Upper lobe of left lung (tissue), 6 donors: ENCODE measurements at places on chromosomes 4 and X. TPM values are rescaled to one million over a fixed set of nuclear protein-coding genes. Genes with fewer than 3 reads are reported as not detected.

- DNase-seq = no peak
- H3K4me1 ChIP-seq = no peaks in the 10 kb centered on the region
- H3K27me3 ChIP-seq = no peaks in the 10 kb centered on the region
- H3K27ac ChIP-seq = no peak overlapping the region
- no peak overlapping the region for H3K4me3 ChIP-seq
- H3K36me3 ChIP-seq = no peaks in the 10 kb centered on the region
Measured at GRCh38 chrX:103640401-103641155, 11.8 kb downstream of the TCEAL1 start.

DNA sequence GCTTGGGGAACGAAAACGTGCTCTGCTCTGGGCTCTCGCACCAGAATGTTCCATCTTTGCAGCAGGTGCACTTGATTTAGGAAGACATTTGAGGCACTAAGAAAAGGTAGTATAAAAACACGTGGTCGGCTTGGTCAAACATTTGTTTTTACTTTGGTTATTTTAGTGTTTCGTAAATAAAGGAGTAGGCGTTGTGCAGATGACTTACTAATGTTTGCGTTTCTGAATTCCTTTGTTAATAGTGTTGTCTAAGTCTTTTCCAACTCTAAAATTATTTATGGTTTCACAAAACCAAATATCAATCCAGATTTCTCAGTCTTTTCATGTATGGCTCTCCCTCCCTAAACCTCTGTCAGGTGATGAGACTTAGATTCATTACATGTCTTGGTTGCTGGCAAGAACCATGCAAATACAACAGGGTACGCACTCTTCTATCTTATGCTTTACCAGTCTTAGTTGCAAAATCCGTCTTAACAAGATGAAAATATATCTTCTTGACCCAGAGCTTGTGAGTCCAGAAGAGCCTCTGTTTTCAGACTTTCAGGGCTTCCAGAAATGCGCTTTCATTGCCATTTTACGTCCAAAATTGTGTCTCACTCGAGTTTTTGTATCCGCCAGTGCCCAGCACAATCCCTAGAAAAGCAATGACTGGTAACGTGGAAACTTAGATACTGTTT is 686 bp downstream of the MTHFD2L start:
- DNase-seq = no peak
- H3K4me3 ChIP-seq = peak overlapping the region; percentile 69
- peaks cover 3% of the 10 kb centered on the region for H3K36me3 ChIP-seq
- H3K4me1 ChIP-seq = peaks cover 23% of the 10 kb centered on the region
- no peaks in the 10 kb centered on the region for H3K27me3 ChIP-seq

Gene PPP4R3C
- not detected for total RNA-seq

GRCh38 chrX:13774696-13775095 is 40.1 kb downstream of the OFD1 start:
- no peak for DNase-seq
- no peaks in the 10 kb centered on the region for H3K27me3 ChIP-seq
- no peak overlapping the region for H3K4me3 ChIP-seq
- peaks cover 2% of the 10 kb centered on the region for H3K36me3 ChIP-seq

DNA sequence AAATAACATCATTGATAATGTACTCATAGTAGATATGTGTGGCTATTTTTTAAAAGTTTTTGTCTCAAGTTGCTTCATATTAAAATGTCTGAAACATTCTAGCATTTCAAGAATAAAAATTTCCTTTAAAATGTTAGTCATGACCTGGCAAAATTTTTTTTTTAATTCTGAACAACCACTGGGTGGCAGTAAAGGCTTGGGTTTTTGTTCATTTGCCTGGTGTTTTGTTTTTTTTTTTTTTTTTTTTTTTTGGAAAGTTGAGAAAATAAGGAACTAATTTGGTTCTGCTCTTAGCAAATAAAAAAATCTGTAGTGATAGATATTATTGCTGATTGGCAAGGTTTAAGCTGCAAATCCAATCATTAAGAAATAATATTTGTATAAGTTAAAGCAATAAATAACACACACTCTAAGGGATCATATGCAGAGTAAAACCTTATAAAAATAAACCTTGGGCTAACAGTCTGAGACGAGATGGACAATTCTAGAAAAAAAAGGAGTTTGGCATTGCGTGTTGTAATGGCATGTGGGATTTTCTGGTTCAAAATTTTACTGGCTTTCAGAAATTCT is 81.4 kb downstream of the CEP44 start:
- no peak overlapping the region for H3K4me3 ChIP-seq
- no peak for DNase-seq
- H3K27ac ChIP-seq = no peak overlapping the region
- H3K4me1 ChIP-seq = no peaks in the 10 kb centered on the region

Gene CDS1
- 13.6 TPM for total RNA-seq

Gene ABLIM2
- 3.6 TPM for total RNA-seq

DNA sequence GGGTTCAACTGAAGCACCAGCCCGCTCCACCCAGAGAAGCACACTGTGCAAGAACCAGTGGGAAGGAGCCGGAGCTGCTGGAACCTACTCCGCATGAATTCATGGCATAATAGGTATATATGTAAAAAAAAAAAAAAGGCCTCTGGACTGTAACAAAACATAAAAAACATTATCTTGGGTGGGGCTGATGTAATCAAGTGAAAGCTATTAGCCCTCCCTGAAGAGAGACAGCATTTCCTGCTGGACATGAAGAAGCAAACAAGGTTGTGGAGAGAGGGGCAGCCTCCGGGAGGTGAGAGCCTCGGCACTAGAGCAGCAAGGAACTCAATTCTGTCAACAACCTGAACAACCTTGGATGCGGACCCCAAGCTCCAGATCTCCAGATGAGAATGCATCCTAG is 50.7 kb downstream of the PLAC1 start:
- H3K4me3 ChIP-seq = no peak overlapping the region
- H3K27ac ChIP-seq = no peak overlapping the region
- H3K27me3 ChIP-seq = no peaks in the 10 kb centered on the region
- H3K36me3 ChIP-seq = no peaks in the 10 kb centered on the region
- no peak for DNase-seq
- H3K4me1 ChIP-seq = no peaks in the 10 kb centered on the region

DNA sequence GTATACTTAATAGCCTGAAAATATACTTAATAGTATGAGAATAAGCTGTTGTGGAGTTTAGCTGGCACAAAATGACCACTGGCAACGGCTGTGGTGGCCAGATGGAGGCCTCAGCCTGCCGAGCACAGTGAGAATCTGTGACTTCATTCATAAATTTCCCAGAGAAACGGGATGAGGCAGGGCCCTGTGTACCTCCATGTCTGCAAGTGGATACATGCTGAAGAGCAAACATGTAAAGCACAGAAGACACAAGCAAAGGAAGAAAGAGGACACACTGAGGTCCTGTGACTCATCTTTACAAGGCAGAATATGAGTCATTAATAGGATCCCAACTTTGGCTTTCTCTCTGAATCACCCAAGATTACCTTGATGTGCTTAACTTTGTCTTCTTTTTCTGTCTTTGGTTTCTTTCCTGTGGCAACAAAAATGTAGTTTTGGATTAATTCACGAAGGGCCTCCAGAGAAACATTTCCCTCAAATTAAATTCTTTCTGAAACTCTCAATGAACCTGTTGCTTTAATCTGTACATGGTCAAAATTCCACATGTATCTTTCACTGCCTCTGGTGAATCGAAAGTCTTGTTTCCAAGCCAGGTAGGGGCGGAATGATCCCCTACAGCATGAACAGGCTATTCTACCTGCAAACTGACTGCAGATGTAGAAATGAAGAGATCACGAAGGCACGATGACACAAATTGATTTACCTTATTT is 56.4 kb downstream of the IRF2 start:
- H3K27me3 ChIP-seq = no peaks in the 10 kb centered on the region
- H3K27ac ChIP-seq = peak overlapping the region; percentile 75
- no peak for DNase-seq
- peaks cover 3% of the 10 kb centered on the region for H3K36me3 ChIP-seq

Gene OTC
- 0.76 TPM for total RNA-seq
